Stimulated activated CD8-positive, alpha-beta memory T cell treated with anti-CD3 and anti-CD28 coated beads, Interleukin-2, amount 100 ng/mL, for 1 hour (primary cell): ENCODE measurements at places on chromosomes 7 and 10.

- DNase-seq, result no peak
These were observed 123.7 kb downstream of the AVL9 start for GRCh38 chr7:32618987-32619386.

GRCh38 chr10:69218831-69219230, 1.3 kb upstream of the HKDC1 start:
- DNase-seq, result no peak

- no peak for DNase-seq
These were observed 214.9 kb downstream of the IPMK start for GRCh38 chr10:58052772-58053171.

DNA sequence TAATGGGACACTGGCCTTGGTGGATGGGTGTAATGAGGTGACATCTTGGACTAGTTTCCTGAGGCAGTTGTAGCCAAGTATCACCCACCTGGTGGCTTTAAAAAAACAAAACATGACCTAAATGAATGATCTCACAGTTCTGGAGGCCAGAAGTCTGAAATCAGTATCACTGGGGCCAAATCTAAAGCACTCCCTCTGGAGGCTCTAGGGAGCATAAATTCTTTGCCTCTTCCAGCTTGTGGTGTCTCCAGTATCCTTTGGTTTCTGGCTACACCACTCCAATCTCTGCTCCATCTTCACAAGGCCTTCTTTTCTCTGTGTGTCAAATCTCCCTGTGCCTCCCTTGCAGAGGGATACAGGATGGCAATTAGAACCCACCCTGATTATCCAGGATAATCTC, 342.9 kb downstream of the CALN1 start:
- DNase-seq, result no peak

DNA sequence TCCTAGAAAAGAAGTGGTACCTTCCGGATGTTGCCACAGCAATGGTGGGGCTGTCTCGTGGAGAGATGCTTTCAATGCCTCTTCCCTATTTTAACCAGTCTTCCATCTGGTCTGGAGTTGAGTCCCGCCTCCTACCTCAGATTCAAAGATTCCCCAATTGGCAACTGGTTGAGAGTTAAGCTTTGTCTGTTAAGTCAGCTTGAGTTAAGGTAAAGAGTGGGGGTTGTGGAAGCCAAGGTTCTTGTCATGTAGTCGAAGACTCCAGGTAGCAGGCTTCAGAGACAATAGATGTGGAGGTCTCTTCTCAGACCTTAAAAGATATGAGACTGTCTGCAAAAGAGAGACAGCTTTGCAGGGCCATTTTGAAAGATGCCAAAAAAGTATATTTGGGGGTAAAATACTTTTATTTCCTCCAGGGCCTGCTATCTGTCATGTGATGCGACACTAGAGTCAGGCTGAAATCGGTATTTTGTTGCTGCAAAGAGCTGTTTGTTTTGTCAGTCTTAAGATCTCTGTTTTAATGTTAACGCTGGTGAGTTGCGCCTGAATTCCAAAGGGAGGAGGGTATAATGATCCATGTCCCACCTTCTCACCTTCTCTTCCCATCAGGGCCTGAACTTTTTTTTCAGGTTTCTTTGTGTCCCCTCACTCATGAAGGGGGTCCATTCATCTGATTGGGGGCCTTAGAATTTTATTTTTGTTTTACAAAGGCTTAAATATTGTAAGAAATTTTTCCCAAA, 40.4 kb upstream of the SCIN start:
- DNase-seq, result no peak

- no peak for DNase-seq
These were observed at the start of gene PRKAR1B for GRCh38 chr7:727104-727805. Gene PRKAR1B, minus strand, starts transcription at chr7:727281. Its CDS starts 15,776 bp downstream, at chr7:711505.

DNA sequence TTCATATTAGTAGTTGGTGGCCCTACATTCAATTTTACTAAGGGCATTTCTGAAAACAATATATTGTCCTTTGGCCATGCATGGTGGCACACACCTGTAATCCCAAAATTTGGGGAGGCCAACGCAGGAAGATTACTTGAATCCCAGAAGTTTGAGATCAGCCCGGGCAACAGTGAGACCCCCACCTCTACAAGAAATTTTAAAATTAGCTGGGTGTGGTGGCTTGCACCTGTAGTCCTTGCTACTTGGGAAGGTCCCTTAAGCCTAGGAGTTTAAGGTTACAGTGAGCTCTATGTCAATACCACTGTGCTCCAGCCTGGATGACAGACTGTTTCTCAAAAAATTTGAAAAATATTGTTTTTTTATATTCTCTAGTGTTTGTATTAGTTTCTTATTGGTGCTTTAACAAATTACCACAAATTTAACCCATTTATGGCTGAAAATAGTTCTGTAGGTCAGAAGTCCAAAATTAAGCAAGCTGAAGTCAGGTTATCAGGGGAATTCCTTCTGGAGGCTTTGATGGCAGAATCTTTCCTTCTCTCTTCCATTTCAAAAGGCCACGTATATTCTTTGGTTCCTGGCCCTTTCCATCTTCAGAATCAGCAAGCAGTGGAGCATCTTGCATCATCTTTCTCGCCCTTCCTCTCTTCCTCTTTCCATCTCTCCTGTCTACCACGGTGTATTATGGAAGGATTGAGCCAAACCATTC, 12.4 kb downstream of the CBX3 start:
- DNase-seq, result no peak

GRCh38 chr7:67487316-67487715, 490.7 kb downstream of the TYW1 start:
- DNase-seq, result no peak

DNA sequence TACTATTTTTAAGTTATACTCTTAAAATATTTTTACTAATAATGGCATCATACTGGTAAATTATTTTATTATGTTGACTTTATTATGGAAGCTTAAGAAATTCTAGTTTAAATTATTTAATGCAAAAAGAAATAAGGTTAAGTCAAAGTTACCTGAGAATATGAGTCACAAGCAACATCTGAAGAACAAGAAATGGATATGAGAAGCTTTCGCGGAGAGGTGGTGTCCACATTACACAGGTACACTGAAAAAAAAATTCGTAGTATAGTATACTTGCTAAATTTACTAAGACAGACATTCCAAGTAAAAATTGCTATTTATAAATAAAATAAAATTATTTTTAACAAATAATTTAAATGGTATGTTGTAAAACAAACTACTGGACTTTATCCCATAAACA, 143.8 kb downstream of the AVL9 start:
- no peak for DNase-seq

DNA sequence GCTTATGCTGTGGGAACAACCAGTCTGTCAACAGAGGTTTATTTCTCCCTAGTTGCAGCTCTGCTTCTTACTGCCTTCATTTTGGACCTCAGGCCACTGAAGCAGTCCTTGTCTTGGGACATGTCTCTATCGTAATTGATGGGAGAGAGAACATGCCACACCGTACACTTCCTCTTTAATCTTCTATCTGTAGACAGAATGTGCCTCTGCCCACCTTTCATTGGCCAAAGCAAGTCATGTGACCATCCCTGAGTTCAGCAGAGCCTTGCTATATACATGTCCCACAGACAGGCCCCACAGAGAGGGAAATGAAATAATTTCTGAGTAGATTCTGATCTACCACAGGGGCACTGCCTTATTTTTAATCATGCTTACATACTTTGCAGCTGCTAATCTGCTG, 98.0 kb downstream of the KCND2 start:
- no peak for DNase-seq

DNA sequence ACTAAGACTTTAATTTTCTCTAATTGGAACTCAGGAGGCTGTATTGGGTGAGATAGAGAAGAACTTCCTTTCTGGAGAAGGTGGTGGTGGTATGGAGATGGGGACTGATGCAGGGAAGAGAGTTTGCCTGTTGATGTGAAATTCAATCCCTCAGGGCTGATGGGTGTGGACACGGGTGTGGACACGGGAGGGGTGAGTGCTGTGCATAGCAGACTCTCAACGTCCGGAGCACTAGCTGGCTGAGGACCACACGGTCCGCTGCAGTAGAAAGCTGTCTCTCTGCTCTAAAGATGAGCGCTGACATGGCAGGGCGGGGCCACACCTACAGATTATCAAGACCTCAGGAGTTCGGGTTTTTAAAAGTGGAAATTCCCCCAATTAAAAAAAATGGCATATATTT, 148.5 kb upstream of the PITRM1 start:
- no peak for DNase-seq

DNA sequence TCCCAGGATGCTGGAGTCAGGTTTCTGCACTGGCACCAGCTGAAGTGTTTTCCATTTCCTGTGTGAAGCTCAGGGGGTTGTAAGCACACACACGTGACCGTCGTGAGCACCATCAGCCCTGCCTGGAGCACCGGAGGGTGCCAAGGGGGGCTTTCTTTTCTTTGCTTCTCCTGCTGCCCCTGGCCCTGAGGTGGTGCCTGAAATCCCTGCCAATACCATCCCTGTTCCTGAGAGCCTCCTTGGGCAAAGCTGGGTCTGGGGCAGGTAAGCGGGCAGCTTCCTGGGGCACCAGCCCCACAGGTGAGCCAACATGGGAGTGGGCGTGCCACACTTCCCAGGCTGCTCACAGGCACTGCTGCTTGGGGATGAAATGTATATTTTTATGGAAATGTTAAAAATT, 593.6 kb downstream of the DNAJB6 start:
- DNase-seq, result no peak

DNA sequence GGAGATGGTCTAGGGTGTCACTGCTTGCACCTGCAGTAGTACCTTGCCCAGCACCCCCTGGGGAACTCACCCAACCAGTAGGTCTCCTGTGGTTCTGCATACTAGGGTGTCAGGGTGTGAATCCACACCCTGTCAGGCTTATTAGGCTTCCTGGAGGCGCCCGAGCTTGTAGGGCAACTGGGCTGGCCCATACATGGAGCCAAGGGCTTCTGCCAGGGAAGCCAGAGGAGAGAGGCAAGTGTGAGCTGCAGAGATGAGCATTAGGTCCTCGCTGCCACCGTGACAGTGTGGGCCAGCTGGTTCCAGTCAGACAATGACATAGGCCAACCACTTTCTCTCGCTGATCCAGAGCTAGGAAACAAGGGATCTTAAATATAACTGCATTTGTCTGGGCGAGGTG, 11.2 kb downstream of the MXI1 start:
- DNase-seq, result no peak

GRCh38 chr10:110493832-110494426, 3.8 kb upstream of the DUSP5 start:
- DNase-seq, result no peak

DNA sequence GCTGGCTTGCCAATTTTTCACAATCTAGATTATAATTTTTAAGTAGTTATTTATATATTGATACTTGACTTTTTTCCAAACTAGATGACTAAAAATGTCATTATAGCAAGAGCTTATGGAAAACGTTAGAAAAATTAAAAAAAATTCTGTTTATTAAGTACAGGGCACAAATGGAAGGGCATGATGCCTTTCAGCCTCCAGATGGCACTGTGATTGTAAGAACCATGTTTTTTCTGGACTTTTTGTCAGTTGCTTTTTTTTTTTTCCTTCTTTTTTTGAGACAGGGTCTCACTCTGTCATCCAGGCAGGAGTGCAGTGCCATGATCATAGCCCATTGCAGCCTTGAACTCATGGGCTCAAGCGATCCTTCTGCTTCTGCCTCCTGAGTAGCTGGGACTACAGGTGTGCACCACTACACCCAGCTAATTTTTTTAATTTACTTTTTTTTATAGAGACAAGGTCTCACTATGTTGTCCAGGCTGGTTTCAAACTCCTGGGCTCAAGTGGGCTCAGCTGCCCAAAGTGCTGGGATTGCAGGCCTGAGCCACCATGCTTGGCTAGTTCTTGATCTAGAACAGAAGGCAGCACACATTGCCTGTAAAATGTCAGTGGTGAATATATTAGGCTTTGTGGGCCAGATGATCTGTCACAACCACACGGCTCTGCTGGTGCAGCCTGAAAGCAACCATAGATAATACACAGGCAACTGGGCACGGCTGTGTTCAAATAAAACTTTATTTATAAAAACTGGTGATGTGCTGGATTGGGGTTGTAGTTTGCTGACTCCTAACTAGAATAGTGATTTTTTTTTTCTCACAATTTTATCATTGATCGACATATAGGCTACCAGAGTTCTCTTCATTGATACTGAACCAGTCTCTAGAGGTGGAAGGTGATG, 27.4 kb downstream of the UCMA start:
- no peak for DNase-seq

- DNase-seq, result no peak
These were observed 29.6 kb upstream of the FAM20C start for GRCh38 chr7:162632-163297.

GRCh38 chr7:156220701-156221100, 408.4 kb upstream of the SHH start:
- DNase-seq, result no peak

DNA sequence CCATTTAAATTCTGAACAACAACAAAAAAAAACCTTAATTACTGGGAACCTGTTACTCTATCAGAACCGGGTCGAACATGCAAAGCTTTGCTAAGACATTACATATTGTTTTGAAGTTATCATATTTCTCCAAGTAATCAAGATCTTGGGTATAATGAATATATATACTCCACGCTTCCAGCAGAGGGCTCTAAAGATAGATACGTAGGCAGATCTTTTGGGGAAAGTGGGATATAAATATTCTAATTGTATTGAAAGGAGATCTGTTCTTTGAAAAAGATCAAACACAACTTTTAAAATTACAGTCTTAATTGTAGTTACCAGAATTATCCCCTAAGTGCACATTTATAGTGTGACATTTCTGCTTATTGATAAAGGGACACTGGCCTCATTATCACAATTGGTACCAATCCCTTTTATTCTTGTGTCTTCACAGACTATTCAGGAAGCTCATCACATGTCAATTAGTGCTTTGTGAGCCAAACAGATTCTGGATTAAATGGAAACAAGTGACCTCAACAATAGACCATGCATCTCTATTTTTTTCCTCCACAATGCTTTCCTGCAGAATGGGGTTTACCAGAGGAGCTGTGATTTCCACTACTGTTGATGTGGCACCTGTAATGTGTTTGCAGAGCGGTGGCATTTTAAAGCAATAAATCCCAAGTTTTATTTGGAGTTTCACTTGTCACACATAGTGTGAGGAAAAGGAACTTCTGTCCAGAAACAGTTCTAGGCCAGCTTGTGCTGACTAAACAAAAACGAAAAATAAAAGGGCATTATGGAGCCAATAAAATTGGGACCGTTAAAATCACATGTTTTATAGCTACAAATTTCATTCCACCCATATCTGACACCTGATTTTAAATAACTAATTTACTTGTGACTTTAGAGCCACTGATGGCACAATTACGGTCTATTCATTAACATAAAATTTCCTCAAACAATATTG, 122.4 kb downstream of the CTTNBP2 start:
- no peak for DNase-seq

- DNase-seq, result no peak
These were observed 43.1 kb upstream of the TRUB1 start for GRCh38 chr10:114894911-114895310.

- no peak for DNase-seq
These were observed 75.7 kb upstream of the PDE1C start for GRCh38 chr7:32145911-32146310.

GRCh38 chr7:3911685-3912084, 610.6 kb downstream of the SDK1 start:
- DNase-seq, result no peak

- no peak for DNase-seq
These were observed 465.0 kb downstream of the GRID1 start for GRCh38 chr10:85901599-85901998.

DNA sequence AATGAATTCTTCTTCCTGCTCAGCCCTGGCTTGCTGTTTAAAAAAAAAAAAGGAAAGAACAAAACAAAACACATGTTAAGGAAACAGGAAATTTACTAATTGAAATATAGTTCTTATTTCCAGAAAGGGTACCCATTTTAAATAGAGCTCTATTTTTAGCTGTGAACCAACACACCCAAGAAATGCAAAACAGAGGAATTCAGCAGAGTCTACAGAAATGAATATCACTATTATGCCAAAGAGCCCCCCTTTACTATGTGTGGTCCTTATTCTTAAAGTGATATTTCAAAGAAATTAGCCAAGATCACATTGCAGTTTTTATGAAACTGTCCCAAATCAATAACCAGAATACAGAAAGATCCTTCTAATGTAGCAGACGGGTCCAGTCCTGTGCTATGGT, 53.7 kb downstream of the CCDC6 start:
- no peak for DNase-seq
